Cerebellum (tissue), 4 donors: ENCODE measurements at places on chromosomes 6 and 20. TPM values are rescaled to one million over a fixed set of nuclear protein-coding genes. Genes with fewer than 3 reads are reported as not detected.

The SLC4A11 gene
- total RNA-seq, result 0.36 TPM

The SRXN1 gene
- 6.5 TPM for total RNA-seq

The MYH7B gene
- total RNA-seq, result 0.45 TPM

The SAPCD1 gene
- total RNA-seq, result not detected

The SLC12A5 gene
- 26.0 TPM for total RNA-seq

The FAM184A gene
- 30.4 TPM for total RNA-seq

The FKBP1C gene
- total RNA-seq, result 0.36 TPM

The SLC22A3 gene
- 4.3 TPM for total RNA-seq

The OR2B6 gene
- total RNA-seq, result not detected

The MDFI gene
- 51.2 TPM for total RNA-seq

The C6orf58 gene
- not detected for total RNA-seq

The TGM3 gene
- total RNA-seq, result 0.27 TPM

The SLX4IP gene
- 11.4 TPM for total RNA-seq

The MAP1LC3A gene
- total RNA-seq, result 27.9 TPM

The LHFPL5 gene
- 1.00 TPM for total RNA-seq

The GCNT2 gene
- 58.3 TPM for total RNA-seq

The OR2H2 gene
- total RNA-seq, result not detected

The ULBP2 gene
- 3.2 TPM for total RNA-seq

The SNX5 gene
- 79.8 TPM for total RNA-seq

The CRNKL1 gene
- 37.6 TPM for total RNA-seq

The PRDM1 gene
- total RNA-seq, result 0.45 TPM

The PTPRA gene
- total RNA-seq, result 103 TPM

The MACROD2 gene
- 58.1 TPM for total RNA-seq

The MUCL3 gene
- not detected for total RNA-seq

The PDYN gene
- 0.45 TPM for total RNA-seq

The CDSN gene
- not detected for total RNA-seq

The STMND1 gene
- 0.36 TPM for total RNA-seq

The LTB gene
- total RNA-seq, result not detected

The LY6G5C gene
- total RNA-seq, result 3.4 TPM

The SNAP25 gene
- 79.8 TPM for total RNA-seq

The PNLDC1 gene
- not detected for total RNA-seq

The ULBP1 gene
- 0.82 TPM for total RNA-seq

The PKHD1 gene
- total RNA-seq, result 0.18 TPM

The HLA-DQB1 gene
- total RNA-seq, result not detected

The RNF144B gene
- total RNA-seq, result 3.3 TPM

The ANKS1A gene
- total RNA-seq, result 54.9 TPM

The OR2J3 gene
- not detected for total RNA-seq

The MPIG6B gene
- total RNA-seq, result not detected

The SIRPA gene
- total RNA-seq, result 8.0 TPM

The PIGU gene
- total RNA-seq, result 29.4 TPM

The GPR6 gene
- 0.27 TPM for total RNA-seq

The SLC26A8 gene
- total RNA-seq, result 3.7 TPM

The RAET1E gene
- total RNA-seq, result not detected

The SPATS1 gene
- not detected for total RNA-seq

The RIMS4 gene
- total RNA-seq, result 25.8 TPM

The CRYBG1 gene
- 0.91 TPM for total RNA-seq

The MCHR2 gene
- 0.91 TPM for total RNA-seq

The WFDC9 gene
- not detected for total RNA-seq

The PYGB gene
- total RNA-seq, result 61.5 TPM

The PRSS16 gene
- not detected for total RNA-seq

The GPR63 gene
- 9.2 TPM for total RNA-seq

The GLP1R gene
- 0.82 TPM for total RNA-seq

The SRC gene
- total RNA-seq, result 29.4 TPM

The DLK2 gene
- 6.2 TPM for total RNA-seq

The LRRC1 gene
- total RNA-seq, result 19.3 TPM

The MLN gene
- not detected for total RNA-seq

The NHSL1 gene
- total RNA-seq, result 51.8 TPM

The TTK gene
- total RNA-seq, result 14.0 TPM

The DEFB132 gene
- not detected for total RNA-seq
